ENCODE measurements at places on chromosomes 11 and 22.
A peak's percentile ranks its signal among the peaks of the same experiment; 100 is the strongest.

GRCh38 chr11:121767433-121767832 is 314.7 kb upstream of the SORL1-AS1 start:
- no peak for DNase-seq

DNA sequence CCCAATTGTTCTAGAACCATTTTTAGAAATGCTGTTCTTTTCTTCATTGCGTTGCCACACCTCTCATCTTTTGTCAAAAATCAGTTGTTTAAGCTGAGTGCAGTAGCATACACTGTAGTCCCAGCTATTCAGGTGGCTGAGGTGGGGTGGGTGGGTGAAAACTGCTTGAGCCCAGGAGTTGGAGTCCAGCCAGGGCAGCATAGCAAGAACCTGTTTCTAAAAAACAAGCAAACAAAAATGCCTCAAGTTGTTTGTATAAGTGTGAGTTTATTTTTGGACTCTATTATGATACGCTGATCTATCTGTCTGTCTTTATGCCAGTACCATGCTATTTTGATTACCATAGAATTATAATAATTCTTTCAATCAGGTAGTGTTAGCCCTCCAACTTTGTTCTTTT is 62.5 kb upstream of the RRM1 start:
- no peak for DNase-seq

DNA sequence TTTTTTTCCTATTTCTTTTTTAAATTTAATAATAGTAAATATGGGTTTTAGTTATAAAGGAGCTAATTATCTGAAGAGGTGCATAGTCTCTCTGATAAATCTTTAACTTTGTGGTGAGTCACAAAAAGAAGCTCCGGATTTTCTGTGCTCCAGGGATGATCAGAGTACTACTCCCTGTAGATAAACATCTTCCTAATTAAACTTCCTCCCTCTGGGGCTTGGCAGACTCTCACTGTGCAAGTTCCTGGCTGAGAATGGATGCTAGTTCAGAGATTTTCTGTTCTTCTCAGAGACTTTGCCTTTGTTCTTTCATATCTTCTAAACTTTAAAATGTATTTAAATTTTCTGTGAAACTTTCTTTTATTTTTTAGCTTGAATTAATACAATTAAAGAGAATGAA is at the start of gene OR10G7:
Gene OR10G7, minus strand, starts transcription at position 72 of the 400 bp plus-strand sequence. CDS start 2,324 bp downstream, outside the sequence.
- DNase-seq: no peak

GRCh38 chr22:43828725-43828997 is 16.6 kb upstream of the EFCAB6 start:
- DNase-seq: no peak

DNA sequence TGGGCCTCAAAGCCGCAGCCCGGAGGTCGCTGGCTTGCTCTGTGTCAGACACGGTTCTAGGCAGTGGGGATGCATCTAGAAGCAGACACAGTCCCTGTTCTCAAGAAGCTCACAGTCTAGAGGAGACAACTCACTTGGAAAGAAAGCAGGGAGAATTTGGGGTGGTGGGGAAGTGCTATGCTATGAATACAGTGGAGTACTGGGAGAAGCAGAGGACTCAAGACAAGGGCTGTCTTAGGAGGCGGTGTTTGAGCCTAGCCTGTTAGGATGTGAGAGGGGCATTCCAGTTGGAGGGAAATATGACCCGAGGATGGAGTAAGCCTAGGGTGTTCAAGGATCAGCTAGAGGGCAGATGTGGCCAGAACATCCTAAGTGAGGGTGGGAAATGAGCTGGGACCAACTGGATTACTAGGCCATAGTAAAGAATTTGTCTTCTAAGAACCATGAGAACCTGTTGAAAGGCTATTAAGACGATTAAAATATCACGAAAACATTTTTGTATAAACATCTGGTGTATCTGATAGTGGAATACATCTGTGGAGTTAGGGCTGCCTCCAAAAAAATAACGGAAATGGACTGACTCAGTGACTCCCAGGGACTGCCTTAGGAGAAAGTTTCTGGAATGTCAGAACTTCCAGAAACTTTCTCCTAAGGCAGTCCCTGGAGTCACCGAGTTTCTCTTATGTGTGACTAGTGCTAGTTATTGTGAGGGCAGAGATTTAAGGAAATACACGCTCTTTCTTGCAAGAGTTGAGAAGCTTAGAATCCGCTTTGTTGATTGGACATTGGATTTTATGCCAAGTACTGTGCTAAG is 1.1 kb upstream of the PITPNB start:
- peak; percentile 48 for DNase-seq

GRCh38 chr22:20425566-20426258 is 11.9 kb downstream of the SCARF2 start:
- peak; percentile 51 for DNase-seq

- no peak for DNase-seq
Measured at GRCh38 chr11:80103142-80103859, 662.5 kb upstream of the TENM4 start.

DNA sequence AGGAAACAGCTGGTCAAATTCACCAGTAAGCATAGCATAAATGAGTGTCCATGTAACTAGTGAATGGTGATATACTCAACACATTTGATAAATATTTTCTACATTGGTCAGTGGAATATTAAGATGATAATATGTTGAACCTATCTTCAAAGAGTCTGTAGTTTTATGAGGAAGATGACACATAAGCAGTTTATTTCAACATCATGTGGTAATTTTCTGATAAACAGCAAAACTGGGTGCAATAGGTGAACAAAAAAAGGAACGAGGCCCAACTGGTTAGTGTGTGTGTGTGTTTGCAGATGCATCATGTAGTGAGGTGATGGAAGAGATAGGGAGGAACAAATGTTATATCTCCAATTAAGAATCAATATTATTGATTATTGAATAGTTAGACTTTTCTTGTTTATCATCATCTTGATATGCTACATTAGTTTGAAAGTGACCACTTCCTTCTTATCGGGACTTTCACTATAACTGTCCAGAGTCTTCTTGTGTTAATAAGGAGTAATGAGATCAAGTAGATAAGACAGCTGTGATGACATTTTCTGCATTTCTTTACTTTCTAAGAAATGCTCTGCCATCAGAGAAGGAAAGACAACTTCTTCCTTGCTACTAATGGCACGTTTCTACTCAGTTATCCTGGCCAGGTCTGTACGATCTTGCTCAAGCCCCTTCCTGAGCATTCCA is 270.7 kb downstream of the ETS1 start:
- DNase-seq: no peak

DNA sequence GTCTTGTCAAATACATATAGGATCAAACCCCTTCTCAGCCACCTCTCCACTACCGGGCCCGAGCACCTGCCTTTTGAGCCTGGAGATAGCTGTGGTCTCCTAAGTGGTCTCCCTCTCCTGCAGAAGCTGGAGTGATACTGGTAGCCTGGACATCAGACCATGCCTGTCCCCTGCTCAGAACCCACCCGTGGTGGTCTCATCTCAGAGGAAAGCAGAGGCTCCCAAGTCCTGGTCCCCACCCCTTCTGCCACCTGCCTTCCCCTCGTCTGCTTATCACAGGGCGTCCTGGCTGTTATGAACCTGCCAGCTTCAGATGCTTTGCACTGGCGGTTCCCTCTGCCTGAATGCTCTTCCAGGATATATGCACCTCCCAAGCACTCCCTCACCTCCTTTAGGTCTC is 50.5 kb upstream of the EIF3D start:
- no peak for DNase-seq

GRCh38 chr11:11391796-11392463 is 38.9 kb upstream of the CSNK2A3 start:
- no peak for DNase-seq

DNA sequence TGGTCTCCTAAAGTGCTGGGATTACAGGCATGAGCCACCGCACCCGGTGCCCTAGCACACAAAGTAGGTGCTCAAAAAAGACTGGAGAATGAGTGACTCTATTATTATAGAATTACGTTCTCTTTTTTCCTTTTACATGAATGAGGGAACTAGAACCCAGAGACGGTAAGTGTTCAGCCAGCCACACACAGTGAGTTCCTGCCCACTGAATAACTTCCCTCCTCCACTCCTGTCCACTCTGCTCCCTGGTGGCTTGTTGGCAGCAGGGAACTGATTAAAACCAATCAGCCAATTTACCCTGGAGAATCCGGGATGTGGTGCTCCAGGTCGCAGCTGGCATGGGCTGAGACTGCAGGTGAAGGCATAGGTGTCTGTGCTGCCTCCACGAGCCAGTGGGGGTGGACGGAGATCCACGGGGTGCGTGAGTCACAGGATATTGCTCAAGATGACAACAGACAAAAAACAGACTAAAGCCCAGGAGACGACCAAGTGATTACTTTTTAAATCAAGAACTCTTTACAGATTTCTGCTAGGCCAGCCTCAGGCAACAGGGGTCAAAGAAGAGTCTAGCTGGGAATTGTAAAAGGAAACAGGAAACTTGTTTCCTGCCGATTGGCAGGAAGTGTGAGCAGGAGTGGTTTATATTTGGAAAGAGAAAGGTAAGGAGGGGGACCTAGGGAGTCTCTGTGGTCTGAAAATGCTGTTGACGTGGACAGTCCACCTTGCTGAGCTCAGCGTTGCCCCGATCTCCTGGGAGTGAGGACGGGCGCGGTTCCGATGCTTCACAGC is 95.2 kb upstream of the TP53I11 start:
- peak; percentile 70 for DNase-seq

- DNase-seq: no peak
Measured at GRCh38 chr22:41913040-41913719, 1.7 kb downstream of the SHISA8 start.

DNA sequence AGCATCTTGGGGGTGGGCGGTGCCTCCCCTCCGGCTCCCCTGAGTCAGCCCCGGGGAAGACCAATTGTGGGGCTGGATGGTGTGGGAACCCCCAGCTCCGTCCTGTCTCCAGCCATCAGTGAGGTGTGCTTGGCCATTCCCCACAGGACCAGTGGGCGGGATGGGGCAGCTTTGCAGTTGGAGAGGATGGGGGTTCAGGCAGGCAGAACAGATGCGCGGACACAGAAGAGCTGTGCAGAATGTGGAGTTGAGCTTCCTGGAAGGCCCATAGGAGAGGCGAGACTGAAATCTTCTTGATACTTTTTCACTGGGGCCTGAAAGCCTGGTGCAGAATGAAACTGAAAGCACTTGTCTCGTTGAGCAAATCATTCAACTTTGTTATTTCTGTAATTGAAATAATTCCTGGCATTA is 23.8 kb downstream of the PARVB start:
- DNase-seq: no peak

- no peak for DNase-seq
Measured at GRCh38 chr22:46050451-46050845, 73.5 kb upstream of the WNT7B start.

DNA sequence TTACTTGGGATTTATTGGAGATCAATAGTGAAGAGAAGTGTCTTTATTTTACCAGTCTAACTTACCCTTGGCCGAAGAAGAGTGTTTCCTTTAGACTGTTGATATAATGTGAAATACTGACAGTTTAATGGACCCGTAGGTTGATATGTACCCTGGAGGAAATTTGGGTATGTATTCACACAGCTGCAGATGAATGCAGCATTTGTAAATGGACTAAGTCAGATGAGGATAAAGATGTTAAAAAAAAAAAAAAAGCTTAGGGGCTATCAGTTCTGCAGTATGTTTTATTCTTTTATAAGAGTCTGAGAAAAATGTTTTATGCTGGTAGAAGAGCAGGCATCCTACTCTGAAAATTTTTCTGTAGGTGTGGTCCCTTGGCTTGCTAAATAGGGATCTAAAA is 2.7 kb downstream of the REXO2 start:
- DNase-seq: no peak

DNA sequence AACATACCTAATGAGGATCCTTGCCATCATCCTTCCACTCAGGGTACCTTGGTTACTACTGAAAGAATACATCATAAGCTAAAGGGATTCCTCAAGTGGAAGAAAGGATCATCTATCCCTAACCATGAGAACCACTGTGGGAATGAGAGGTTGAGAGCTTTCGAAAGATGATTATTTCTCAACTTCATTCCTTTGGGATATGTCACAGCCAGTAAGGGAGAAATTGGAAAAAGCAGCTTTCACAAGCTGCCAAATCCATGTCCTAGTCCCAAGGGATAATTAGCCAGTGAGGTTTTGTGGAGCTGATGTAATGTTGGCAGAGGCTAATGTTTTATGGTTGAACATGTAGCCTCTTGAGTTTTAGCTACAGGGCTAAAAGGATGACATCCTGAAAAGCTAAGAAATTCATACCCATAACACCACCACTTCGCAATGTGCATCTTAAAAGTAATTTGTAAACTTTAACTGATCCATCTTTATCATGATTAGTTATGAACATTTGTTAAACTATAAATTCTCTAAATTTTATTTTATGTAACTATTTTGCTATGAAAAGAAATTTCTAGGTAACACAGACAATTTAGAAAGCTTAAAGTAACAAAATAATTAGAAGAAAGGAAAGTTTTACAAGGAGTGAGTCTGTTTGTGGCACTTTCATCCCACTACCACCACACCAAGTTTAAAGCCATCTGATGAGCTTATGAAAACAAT is 123.9 kb downstream of the MRTFA start:
- peak; percentile 52 for DNase-seq

- no peak for DNase-seq
Measured at GRCh38 chr11:117387992-117388755, 60.5 kb downstream of the CEP164 start.

GRCh38 chr11:13114566-13115379 is 105.7 kb downstream of the RASSF10 start:
- DNase-seq: no peak

DNA sequence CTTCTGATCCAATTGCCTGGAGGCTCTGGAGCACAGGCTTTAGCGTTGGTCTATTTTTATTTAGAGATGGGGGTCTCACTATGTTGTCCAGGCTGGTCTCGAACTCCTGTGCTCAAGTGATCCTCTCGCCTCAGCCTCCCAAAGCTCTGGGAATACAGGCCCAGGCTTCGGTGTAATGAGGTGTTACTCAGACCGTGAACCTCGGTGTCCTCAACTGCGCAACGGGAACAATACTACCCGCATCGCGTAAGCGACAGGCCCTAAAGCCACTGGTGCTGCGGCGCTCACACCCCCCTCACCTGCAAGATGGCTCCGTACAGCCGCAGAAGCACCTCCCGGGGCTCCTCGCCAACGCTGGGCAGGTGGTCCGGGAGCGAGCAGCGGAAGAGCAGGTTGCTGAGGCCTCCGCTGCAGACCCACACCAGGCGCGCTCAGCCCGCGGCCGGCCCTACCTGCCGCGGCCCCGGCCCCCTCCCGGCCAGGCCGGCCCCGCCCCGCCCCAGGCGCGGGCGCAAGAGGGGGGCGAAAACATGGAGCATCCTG is 628 bp downstream of the CHKB start:
- DNase-seq: no peak

GRCh38 chr11:69374110-69374945 is 80.4 kb downstream of the MYEOV start:
- DNase-seq: no peak

- peak; percentile 36 for DNase-seq
Measured at GRCh38 chr11:126337474-126338241, 17.8 kb upstream of the ST3GAL4 start.

- DNase-seq: no peak
Measured at GRCh38 chr22:21760640-21761039, 25.0 kb upstream of the YPEL1 start.

- DNase-seq: no peak
Measured at GRCh38 chr11:19834771-19835170, 122.1 kb downstream of the NAV2 start.

- DNase-seq: no peak
Measured at GRCh38 chr11:63680834-63681320, 423 bp upstream of the RTN3 start.

GRCh38 chr11:126182787-126183445 is 28.5 kb downstream of the RPUSD4 start:
- no peak for DNase-seq

- DNase-seq: peak; percentile 53
Measured at GRCh38 chr11:61602775-61603569, 22.1 kb upstream of the SYT7 start.

Measured in heart left ventricle (tissue), 16 donors.